ENCODE measurements at places on chromosomes 2 and 18.

- no peak for DNase-seq
Measured at GRCh38 chr2:143717536-143718168, 588.4 kb downstream of the ARHGAP15 start.

GRCh38 chr18:30245766-30246455, 796.6 kb downstream of the DSC3 start:
- no peak for DNase-seq

GRCh38 chr2:180017784-180018183, 10.7 kb upstream of the CWC22 start:
- DNase-seq: no peak

DNA sequence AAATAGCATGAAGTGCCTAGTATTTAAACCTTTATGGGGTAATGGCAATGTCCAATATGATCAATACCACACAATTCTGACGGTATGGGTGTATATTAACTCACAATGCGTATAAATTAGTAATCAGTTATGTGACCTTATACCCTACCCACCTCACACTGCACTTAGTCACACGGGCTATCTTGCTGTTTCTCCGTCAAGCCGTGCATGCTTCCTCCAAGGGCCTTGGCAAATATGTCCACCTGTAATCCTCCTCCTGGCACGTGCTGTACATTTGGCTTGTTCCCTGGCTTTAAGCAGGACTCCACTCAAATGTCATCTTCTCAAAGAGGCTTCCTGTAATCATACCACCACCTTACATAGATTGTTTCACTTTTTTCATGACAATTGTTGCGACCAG, 12.2 kb downstream of the TNFRSF11A start:
- DNase-seq: no peak

DNA sequence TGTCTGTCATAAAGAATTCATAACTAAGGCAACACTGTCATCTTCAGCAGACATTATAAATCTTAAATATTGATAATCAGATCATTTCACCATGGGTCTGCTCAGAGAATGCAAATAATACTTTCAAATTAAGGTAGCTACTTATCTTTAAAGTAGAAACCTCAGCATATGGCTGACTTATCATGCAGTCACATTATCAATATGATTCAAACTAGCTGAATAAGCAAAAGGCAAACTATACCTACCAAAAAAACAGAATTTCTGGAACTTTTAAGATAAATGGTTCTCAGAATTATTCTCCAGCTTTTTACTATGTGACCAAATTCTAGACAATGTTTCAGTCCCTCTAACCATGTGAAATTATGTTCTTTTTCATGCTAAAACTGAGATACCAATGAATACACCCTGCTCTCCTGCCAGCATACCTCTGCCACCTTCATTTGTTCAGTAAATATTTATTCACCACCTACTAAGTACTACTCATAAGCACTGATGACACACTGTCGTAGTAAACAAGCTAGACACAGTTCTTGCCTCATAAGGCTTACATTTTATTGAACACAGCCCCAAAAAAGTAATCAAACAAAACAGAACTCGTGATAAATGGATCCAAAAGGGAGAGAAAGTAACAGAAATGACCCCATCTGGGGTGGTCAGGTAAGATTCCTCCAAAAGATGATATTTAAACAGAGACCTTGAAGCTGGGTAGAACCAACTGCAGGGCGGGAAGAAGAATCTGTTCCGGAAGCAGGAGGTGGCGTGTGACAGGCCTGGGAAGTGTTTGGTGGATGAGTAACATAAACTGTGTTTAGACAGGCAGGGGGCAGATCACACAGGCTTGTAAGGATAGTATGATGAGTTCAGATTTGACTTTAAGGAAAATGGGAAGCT, 17.7 kb downstream of the SPIRE1 start:
- DNase-seq: no peak

DNA sequence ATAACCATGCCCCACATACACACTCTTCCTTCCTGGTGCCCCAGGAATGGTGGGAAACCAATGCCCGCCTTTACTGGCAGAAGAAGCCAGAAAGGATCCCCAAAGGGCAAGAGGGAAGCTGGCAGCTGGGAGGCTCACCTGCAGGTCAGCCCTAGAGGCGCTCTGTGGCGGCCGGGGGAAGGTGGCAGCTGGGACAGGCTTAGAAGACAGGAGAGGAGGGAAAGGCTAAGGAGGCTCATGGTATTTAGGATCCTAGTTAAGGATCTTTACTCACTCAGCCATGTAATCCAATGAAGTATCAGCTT, 23.8 kb downstream of the ADRA2B start:
- no peak for DNase-seq

DNA sequence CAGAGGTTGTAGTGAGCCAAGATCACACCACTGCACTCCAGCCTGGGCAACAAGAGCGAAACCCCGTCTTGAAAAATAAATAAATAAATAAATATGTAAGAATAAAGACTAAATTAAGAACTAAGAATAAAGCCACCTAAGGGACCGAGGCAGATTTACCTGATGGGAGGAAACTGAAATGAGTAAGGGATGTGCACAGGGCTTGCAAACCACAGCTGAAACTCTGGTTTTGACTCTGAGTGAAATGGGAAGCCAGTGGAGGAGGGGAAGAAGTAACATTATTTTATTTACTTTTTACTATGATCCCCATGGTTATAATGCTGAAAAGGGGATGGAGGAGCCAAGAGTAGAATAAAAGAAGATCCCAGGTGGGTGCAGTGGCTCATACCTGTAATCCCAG, 107.3 kb downstream of the CABYR start:
- DNase-seq: no peak

- DNase-seq: no peak
Measured at GRCh38 chr2:224017957-224018356, 21.1 kb downstream of the SERPINE2 start.

DNA sequence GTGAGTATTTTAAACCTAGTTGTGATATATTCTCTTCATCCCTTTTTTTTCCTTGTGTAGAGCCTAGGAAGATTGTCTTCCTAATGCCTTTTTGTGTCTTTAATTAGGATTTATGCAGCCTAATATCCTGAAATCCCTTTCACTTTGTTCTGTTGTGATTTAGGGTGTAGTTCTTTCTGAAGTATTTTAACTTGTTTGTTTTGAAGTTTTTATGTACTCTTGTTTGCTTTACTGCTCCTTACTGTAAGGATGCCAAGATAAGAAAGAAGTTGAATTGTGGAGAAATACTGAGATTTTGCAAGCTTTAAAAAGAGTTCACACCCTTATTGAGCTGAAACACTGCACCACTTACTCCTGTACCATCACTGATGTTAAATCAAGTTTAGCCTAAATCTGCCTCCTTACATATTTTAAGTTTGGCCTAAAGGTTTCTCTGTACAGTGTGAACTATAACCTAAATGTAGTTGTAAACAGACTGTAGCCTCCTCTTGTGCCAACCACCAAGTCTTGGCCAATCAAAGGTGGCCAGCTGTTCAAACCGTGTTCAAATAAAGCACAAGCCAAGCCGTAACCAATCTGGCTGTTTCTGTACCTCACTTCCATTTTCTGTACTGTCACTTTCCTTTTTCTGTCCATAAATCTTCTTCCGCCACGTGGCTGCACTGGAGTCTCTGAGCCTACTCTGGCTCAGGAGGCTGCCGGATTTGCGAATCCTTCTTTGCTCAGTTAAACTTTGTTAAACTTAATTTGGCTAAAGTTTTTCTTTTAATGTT, 17.7 kb upstream of the ACOXL start:
- no peak for DNase-seq

Data from NCI-H1092 treated with DMSO at 0.1 percent for 48 hours (cell line).